Neural progenitor cell (in vitro differentiated cells): ENCODE measurements at places on chromosomes 2 and 18.

DNA sequence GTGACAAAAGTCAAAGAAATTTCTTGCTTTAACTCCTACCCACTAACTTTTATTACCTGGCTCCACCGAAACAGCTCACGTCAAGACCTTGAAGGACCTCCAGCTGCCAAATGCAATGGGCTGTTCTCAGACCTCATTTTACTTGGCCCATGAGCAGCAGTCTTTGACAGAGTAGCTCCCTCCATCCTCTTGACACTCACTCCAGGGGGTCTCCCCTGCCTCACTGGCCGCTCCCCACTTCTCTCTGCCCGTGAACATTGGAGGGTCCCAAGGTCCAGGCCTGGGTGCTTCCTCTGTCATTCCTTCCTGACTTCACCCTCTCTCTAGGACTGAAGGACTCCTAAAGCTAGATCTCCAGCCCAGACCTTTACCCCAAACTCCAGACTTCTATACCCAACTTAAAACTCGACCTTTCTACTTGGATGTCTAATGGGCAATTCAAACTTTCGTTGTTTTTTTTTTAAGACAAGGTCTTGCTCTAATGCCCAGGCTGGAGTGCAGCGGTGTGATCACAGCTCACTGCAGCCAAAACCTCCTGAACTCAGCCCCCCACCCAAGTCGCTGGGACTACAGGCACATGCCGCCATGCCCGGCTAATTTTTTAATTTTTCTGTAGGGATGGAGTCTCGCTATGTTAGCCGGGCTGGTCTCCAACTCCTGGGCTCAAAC, 92.9 kb upstream of the ST3GAL5 start:
- DNase-seq = no peak

DNA sequence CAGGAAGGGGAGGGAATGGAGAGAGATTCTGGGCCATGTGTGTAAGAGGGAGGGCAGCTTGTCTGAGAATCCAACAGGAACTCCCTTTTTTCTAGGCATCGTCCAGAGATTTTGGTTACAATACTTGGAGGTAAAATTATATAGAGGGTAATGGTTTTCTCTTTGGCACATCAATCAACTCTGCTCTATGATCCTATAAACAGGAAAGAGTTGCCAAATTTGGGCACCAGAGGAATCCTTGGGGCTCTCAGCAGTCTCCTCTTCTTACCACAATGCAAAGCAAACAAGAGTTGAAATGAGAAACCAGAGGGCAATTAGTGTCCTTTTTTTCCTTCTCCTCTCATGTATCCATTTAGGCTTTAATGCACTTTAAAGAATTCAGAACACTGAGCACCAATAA, 243.4 kb downstream of the SLC8A1 start:
- no peak for DNase-seq

- peak; percentile 34 for DNase-seq
These were observed 31.4 kb upstream of the ZNG1B start for GRCh38 chr2:113406114-113406513.

GRCh38 chr2:101064125-101064502, 62.0 kb downstream of the RPL31 start:
- DNase-seq = no peak

- DNase-seq = no peak
These were observed 7.3 kb upstream of the SLC39A10 start for GRCh38 chr2:195649629-195650190.
